ENCODE measurements at places on chromosomes 4 and X.

DNA sequence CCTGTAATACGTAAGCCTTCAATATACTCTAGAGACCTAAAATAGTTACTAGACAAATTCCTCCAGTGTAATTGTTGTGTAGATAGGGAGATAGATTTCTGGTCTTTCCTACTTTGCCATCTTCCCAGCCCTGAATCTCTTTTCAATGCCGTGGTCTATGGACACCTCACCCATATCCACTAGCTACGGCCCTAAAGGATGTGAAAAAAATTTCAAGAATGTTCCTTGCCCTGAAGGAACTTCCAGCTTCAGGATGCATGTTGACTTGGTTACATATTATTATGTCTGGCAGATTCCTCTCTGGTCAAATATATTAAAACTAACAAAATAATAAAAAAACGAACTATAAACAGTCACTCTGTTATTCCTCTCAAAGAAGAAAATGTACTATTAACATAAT is 52.4 kb upstream of the TSPAN5 start:
- peaks cover 9% of the 10 kb centered on the region for H3K36me3 ChIP-seq
- H3K4me1 ChIP-seq = peaks cover 17% of the 10 kb centered on the region
- no peaks in the 10 kb centered on the region for H3K27me3 ChIP-seq

- H3K36me3 ChIP-seq = no peaks in the 10 kb centered on the region
- no peak overlapping the region for H3K27ac ChIP-seq
- H3K27me3 ChIP-seq = peaks cover 6% of the 10 kb centered on the region
These were observed 280.3 kb upstream of the UGT8 start for GRCh38 chr4:114318309-114318708.

DNA sequence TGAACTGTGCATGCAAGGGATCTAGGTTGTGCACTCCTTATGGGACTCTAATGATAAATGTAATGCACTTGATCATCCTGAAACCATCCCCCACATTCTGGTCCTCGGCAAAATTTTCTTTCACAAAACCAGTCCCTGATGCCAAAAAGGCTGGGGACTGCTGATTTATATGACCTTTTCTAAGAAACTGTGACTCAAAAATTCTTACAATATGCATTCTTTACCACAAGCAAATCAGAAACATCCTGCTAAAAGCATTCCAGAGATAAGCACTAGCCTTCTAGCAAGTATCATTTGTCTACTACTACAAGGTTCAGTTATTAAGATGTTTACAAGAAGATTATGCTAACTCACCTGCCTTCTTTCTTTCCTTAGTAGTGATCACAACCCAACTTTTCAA is 166.5 kb upstream of the PCDH7 start:
- H3K36me3 ChIP-seq = no peaks in the 10 kb centered on the region
- H3K27me3 ChIP-seq = no peaks in the 10 kb centered on the region
- H3K4me3 ChIP-seq = no peak overlapping the region
- H3K27ac ChIP-seq = no peak overlapping the region
- H3K4me1 ChIP-seq = no peaks in the 10 kb centered on the region

- H3K4me1 ChIP-seq = no peaks in the 10 kb centered on the region
- H3K27me3 ChIP-seq = no peaks in the 10 kb centered on the region
- H3K27ac ChIP-seq = no peak overlapping the region
These were observed 21.1 kb downstream of the HTRA3 start for GRCh38 chr4:8290701-8290970.

DNA sequence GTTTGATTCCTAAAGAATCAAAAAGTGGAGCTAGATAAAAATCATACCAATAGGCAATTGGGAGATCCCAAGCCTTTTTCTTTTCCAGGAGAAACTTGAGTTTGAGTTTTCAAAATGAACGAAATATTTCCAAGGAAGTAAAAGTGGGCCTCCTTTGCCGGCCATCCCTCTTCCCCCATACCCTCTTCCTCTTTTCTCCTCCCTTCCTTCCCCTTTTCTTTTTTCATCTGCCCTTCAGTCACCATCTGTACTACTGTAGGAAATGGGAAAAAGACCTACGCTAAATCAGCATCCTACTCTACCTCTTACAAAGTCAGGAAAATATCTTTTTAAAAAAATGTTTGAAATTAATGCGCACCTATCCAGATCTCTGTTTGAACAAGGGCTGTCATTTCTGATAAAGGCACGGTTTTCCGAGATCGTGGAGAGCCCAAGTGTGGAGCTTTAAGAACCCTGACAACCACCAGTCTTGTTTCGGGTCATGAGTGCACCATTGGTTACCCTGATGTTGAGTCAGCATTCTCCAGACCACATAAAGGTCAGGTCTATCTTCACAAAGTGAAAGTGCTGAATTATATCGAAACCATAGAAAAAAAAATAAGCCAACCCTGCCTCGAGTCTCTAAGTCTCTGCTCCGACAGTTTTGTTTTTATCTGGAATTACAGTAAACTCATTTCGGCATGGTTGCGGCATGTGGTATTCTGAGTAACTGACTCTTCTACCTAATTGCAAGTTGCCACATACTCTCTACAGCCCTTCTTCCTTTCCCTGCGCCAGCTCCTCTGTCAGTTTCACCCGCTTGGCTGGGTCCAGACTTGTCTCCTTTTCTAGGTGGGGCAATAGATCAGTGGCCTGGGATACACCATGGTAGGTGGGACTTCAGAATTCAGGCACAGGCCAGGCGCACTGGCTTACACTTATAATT is 140.2 kb upstream of the KLF3 start:
- H3K27me3 ChIP-seq = no peaks in the 10 kb centered on the region
- no peak overlapping the region for H3K4me3 ChIP-seq
- peaks cover 14% of the 10 kb centered on the region for H3K4me1 ChIP-seq
- no peak overlapping the region for H3K27ac ChIP-seq

- H3K36me3 ChIP-seq = peaks cover 35% of the 10 kb centered on the region
- H3K4me3 ChIP-seq = no peak overlapping the region
- no peak overlapping the region for H3K27ac ChIP-seq
- no peak for DNase-seq
- peaks cover 51% of the 10 kb centered on the region for H3K4me1 ChIP-seq
- no peaks in the 10 kb centered on the region for H3K27me3 ChIP-seq
These were observed 10.7 kb downstream of the SEC24B start for GRCh38 chr4:109444182-109444844.

All from activated naive CD8-positive, alpha-beta T cell treated with anti-CD3 and anti-CD28 coated beads for 36 hours (primary cell).